RCC 7860 (cell line): ENCODE measurements at places on chromosomes 5 and 9.

DNA sequence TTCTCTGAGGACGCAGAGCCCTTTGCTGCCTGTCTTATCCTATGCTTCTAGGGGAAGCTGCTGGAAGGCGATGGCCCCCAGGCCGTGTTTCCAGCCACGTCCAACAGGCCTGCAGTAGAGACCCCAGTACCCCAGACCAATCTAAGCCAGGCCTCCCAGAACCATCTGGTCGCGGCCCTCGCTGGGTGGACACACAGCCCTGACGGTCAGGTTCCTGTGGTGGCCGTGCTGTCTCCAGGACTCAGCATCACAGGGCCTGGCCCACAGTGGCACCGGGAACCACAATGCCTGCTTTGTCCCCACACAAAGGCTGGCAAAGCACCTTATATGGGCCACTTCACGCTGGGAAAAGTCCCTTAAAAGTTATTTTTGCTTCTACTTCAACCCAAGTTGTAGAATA lies 44.5 kb downstream of the SEMA4D start:
- no peak for DNase-seq

GRCh38 chr9:117232281-117232680 lies 182.6 kb downstream of the ASTN2 start:
- DNase-seq: no peak

- peak; percentile 46 for DNase-seq
Observed at GRCh38 chr9:86098824-86099700, at the start of gene GOLM1. GOLM1 (minus strand) TSS chr9:86099558; CDS start chr9:86079320, 20,238 bp downstream.

DNA sequence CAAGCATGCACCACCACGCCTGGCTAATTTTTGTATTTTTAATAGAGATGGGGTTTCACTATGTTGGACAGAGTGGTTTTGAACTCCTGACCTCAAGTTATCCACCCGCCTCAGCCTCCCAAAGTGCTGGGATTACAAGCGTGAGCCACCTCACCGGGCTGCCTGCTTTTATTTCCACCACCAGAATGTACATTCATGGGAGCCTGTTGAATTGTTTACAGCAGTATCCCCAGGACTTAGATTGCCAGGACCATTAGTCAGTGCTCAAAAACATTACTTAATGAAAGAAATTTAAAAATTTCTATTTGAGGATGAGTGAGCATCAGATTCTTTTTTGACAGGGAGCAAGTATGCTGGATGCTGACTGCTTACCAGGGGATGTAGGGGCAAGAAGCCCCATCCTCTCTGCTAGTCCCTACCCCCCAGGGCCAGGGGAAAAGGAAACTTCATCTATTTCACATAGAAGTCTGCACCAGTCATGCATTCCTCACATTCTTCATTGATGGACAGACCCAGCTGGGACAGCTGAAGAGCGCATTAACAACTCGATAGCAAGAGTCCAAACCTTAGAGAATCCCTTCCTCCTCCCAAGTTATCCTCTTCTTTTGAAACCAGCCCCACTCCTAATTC lies 10.3 kb upstream of the RGMB start:
- DNase-seq: peak; percentile 70

DNA sequence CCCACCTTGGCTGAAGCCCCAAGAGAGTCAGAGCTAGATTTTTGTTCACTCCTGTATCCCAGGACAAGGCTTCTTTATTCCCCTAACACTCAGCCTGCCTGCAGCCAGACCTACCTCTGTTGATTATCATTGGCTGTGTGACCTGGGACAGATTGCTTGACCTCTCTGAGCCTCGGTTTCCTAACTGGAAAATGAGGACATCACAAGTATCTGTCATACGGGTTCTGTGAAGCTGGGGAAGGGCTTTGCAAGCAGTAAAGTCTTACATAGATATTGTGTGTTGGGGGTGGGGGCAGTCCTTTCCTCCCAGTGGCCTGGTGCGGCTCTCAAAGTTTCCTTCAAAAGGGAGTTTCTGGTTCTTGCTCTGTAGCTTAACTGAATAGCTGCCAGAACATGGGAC lies 2.5 kb upstream of the NEK6 start:
- no peak for DNase-seq

GRCh38 chr5:172129256-172129910 lies 58.6 kb downstream of the STK10 start:
- no peak for DNase-seq

- peak; percentile 42 for DNase-seq
Observed at GRCh38 chr9:91837981-91838731, 111.9 kb downstream of the ROR2 start.

GRCh38 chr5:144048259-144048856 lies 122.1 kb downstream of the YIPF5 start:
- no peak for DNase-seq

DNA sequence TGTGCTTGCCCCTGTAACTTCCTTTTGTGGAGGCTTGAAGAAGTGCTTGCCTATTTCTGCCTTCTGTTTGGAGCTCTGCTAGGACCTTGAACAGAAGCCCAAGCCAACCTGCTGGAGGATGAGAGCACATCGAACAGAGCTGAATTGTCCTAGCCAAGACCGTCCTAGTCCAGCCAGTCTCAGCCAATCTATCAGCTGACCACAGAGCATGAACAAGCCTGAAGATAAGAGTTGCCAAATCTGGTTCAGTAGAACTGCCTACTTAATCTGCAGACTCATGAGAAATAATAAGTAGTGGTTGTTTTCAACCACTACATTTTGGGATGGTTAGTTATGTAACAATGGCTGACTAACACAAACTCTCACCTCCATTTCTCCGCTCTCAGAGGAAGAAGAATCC lies 4.4 kb upstream of the SNX2 start:
- DNase-seq: no peak

DNA sequence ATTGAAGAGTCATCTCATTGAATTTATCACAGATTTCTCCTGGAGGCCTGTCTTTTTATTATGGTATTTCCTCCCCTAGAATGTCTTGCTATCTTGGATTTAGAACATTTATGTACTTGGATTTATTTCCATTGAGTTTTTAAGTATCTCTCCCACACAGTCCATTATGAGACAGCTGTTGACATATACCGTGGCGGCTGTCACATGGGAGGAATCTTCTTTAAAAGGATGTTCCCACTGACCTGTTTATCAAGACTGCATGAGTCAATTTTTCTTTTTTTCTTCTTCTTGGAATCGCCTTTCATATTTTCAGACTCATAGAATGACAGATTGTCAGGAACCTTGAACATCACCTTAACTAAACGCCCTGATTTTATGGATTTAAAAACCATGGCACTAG lies 2.9 kb upstream of the CAVIN4 start:
- DNase-seq: no peak

- DNase-seq: no peak
Observed at GRCh38 chr9:120235081-120235480, 344.9 kb downstream of the CDK5RAP2 start.

DNA sequence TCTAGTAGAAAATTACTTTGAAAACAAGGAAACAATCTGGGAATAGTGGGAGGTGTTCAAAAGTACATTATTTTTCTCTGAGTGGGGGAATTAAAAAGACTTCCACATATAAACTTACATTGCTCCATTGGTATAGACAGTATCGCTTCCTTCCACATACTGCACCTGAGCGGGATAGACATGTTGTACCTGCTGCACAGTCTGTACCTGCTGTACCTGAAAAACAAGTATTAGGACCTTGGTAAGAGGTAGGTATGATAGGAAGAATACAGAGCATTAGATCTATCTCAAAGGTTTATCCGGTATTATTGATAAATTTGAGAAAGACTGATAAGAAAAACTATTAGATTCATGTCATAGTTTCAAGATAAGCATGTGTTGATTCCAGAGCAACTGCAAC lies 179.3 kb downstream of the RFX3 start:
- no peak for DNase-seq

- DNase-seq: no peak
Observed at GRCh38 chr5:158233735-158234322, 374.9 kb upstream of the CLINT1 start.

- peak; percentile 92 for DNase-seq
Observed at GRCh38 chr9:128098297-128099230, 29.0 kb downstream of the PTGES2 start.

GRCh38 chr9:114431003-114431402 lies 43.2 kb upstream of the AKNA start:
- DNase-seq: no peak

GRCh38 chr5:68088302-68088701 lies 127.3 kb upstream of the PIK3R1 start:
- DNase-seq: no peak

- no peak for DNase-seq
Observed at GRCh38 chr9:127185931-127186781, 63.7 kb upstream of the ANGPTL2 start.

GRCh38 chr9:35258660-35259474 lies 97.1 kb downstream of the UNC13B start:
- DNase-seq: peak; percentile 16

DNA sequence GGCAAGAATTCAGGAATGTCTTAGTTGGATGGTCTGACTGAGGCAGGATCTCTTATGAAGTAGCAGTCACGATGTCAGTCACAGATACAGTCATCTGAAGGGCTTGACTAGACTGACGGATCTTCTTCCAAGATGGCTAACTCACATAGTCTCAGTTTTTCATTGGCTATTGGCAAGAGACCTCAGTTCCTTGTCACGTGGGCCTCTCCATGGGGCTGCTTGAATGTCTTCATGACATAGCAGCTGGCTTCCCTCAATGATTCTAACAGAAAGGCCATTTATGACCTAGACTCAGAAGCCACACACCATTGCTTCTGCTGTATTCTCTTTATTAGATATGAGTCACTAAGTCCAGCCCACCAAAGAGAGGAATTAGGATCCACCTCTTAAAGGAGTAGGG lies 4.7 kb downstream of the APC start:
- DNase-seq: peak; percentile 19

DNA sequence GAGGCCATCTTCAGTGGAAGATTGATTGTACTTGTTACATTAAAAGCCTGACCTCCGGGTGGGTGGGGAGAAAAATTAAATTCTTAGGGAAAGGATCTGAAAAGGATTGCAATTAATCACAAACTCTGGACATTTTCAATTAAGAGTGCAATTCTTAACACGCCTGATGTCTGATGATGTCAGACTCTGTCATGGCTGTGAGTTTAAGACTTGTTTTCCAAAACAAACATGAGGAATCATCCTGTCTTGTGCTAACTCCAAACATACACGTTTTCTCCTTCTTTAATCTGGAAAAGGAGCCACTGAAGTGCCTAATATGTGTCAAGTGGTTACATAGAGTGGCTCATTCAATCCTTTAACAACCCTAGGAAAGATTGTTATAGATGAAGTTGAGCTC lies 60.4 kb upstream of the SMIM23 start:
- DNase-seq: no peak

GRCh38 chr5:126054577-126055347 lies 368.4 kb upstream of the GRAMD2B start:
- no peak for DNase-seq

DNA sequence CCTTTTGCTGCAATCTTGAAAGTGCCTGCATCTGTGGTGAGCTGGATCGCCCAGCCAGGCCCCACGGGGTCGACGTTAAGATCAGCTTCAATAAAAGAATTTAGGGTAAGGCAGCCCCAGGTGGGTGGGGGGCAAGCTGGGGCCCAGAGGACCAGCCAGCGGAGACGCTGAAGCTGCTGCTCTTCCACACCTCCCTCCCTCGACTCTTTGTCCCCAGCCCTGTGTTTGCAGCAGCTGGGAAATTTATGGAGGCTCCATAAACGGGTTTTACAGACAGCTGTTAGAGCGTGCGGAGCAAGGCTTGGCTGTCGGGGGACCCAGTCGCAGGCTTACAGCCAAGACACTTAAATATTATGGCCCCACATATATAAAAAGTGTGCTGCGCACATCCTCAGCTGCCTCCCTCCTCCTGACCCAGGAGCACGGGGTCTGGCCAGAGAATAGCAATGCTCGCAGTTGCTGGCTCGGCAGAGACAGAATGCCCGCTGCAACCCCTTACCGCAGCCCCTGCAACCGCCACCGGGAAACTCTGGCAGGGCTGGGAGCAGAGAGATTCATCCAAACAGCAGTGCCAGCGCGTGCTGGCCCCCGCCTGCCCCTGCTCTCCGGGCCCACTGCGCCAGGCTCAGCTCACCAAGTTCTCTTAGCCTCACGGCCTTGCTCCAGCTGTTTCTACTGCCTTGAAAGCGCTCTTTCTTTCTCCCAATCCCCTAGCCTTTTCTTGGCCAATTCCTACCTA lies 28.4 kb upstream of the MVB12B start:
- no peak for DNase-seq

GRCh38 chr5:39309534-39309933 lies 54.8 kb downstream of the C9 start:
- DNase-seq: no peak

- DNase-seq: no peak
Observed at GRCh38 chr5:162068412-162068811, 839 bp downstream of the GABRG2 start.

- no peak for DNase-seq
Observed at GRCh38 chr5:75756981-75757380, 39.7 kb upstream of the POC5 start.

DNA sequence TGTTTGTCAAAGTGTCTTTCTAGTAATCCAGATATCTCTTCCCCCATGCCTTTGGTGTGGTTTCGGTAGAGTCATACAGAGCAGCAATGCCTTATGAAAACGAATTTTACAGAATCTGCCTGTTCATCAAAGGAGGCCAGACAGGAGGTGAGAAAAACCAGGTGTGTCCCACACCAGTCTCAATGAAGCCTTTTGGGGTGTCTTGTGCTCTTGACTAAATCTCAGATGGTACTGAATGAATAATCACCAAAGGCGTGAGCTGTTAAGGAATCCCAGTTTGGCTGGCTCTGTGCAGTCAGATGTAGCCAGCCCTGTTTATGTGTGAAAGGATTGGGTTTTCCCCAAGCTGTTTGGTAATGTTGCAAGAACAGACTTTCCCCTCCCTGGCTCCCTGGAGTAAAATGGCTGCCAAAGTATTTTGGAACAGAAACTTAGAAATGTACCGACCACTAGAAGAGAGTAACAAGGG lies 70.8 kb upstream of the CDKN2B start:
- DNase-seq: no peak

GRCh38 chr9:16871336-16872151 lies 1.1 kb upstream of the BNC2 start:
- DNase-seq: peak; percentile 25

- peak; percentile 5 for DNase-seq
Observed at GRCh38 chr5:95664204-95664786, 17.7 kb downstream of the RFESD start.

DNA sequence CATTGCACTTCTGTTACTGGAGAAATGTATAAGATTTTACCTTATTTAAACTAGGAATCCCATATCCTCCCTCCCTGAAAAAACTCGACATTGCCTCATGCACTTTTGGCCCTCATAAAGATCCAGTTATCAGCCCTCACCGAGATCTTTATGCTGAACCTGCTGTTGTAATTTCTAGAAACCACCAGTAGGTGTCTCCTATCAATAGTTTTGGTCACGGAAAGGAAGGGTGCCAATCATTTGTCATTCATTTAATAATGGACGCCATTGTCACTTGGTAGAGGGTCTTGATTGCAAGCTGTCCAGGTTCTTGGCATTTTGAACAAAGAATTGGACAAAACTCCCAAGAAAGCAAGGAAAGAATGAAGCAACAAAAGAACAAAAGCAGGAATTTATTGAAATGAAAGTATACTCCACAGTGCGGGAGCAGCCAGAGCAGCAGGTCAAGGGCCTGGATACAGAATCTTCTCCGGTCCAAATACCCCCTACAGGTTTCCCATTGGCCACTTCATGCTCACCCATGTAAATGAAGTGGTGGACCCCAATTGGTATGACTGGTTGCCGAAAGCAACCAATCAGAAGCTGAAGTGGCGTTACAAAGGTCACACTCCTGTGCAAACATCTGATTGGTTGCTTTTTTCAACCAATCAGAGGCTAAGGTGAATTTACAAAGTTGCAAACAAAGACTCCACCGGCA lies 524.3 kb downstream of the PSAT1 start:
- peak; percentile 36 for DNase-seq

GRCh38 chr5:136703706-136704105 lies 338.4 kb upstream of the TRPC7 start:
- DNase-seq: no peak

- DNase-seq: no peak
Observed at GRCh38 chr5:90983711-90984124, 399.4 kb downstream of the ARRDC3 start.
